ENCODE measurements at places on chromosomes 7 and 10.

DNA sequence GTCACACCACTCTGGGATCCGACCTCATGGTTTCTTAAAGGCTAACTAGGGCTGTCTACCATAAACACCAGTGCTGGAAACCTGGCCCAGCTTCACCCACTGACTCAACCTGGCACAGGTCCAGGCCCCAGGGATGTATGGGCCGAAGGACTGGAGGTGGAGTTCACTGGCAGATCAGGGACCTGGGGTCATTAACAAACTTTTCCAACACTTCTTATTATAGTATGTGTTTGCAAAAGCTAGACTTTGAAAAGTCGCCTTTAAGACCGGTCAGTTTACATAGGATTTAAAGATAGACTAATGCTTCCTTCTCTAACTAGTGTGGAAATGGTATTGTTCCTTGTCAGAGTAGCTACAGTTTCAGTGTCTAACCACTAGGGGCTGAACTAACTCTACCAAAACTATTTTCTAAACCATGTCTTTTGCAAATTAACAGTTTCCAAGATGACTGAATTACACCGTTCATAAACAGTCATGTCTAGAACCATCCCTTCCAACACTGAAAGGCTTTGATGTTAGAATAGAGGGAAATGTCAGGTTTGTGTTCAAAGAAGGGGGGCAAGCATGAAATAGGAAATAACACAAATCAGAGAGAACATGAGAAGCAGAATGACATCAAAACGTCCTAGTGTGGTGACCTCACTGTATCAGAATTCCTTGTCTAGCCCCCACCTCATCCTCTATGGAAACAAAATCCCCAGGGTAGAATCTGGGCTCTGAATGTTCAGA is 29.7 kb downstream of the STN1 start:
- peak; percentile 91 for DNase-seq

DNA sequence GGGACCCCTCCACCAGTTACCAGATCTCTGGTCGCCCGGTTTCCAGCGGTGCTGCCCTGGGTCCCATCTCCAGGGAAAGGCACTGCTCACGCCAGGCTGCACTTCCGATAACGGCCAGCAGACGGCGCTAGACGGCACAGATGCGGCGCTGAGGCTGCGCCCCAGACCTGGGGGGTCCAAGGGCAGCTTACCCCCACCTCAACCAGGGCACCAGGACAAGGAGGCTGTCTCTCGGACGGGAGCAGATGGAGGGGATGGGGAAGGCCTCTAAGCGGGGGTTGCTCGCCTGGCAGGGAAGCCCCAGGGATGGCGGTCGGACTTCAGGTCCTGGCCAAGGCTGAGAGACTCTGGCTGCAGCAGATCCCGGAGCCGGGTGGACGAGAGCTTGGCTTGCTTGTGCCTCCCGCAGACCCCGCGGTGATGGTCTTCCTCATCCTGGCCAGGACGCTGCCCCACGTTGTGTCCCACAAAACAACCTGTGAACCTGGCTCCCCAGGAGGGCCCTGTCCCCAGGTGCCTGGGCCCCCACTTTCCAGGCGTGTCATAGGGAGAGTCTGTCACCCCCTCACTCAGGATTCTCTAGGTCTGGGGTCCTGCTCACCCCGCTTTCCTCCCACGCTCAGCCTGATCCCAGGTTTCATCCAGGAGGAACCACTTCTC is 23.9 kb upstream of the ZNF716 start:
- no peak for DNase-seq

- DNase-seq, result no peak
Measured at GRCh38 chr7:14582010-14582409, 320.5 kb downstream of the DGKB start.

- no peak for DNase-seq
Measured at GRCh38 chr7:23114896-23115295, 9.3 kb downstream of the KLHL7 start.

All from RWPE1 (cell line).